A172 (cell line): ENCODE measurements at places on chromosomes 4 and X. TPM values are rescaled to one million over a fixed set of nuclear protein-coding genes. Genes with fewer than 3 reads are reported as not detected.

EMCN gene
- total RNA-seq, result not detected in 2 replicates

DAPP1 gene
- total RNA-seq, result not detected in 2 replicates

CPZ gene
- total RNA-seq, result 3.1 TPM in 2 replicates

PPP4R3C gene
- total RNA-seq, result not detected in 2 replicates

GRCh38 chrX:21616386-21616785 is 41.7 kb downstream of the KLHL34 start:
- no peak for DNase-seq

- DNase-seq, result no peak
Observed at GRCh38 chr4:172845281-172845680, 323.3 kb upstream of the GALNT7 start.

DNA sequence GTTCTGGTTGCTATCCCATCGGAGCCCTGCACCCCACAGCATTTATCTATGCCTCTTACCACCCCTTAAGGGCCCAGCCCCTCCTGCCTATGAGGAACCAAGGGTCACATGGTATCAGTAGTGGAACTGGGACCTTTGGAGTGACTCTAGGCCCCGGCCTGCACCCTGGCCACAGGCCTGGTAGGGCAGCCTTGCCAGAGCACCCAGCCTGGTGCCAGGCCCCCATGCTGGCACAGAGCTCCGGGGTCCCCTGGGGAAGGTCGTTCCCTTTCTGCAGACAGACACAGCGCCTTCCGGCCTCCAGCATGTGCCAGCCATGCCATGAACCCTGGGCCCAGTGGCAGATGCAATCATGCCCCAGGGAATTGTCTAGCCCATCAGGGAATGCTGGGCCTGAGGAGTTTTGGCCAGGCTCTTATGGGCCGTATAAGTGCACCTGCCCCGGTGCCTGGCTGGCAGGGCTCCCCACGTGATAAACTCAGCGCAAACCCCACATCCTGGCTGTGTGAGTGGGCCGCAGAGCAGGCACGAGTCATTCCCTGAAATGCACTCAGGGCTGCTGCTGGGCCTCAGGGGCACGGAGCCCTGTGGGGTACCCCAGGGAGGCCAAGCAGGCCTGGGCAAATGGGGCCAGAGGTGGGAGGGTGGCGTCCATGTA is 19.8 kb upstream of the ADD1 start:
- no peak for DNase-seq

- DNase-seq, result no peak
Observed at GRCh38 chrX:140064993-140065392, 99.7 kb upstream of the CXorf66 start.

GRCh38 chr4:186728631-186729271 is 5.1 kb upstream of the FAT1 start:
- no peak for DNase-seq

GRCh38 chrX:44507292-44507691 is 35.4 kb downstream of the FUNDC1 start:
- DNase-seq, result no peak

DNA sequence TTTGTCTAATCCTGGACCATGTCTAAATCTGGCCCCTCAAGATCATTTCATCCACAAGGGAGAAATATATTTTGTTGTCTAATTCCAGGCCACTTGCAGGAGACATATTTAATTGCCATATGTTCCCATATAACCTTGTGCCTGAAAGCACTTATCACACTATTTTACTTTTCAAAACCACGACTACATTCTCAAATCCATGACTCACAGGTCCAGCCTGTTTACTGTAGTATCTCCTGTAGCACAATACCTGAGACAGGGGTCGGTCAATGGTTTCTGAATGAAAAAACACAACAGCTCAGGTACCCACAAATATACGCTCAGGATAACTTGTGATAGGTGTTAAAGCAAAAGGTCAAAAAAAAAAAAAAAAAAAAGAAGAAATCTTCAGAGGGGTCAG is 60.9 kb downstream of the SEC24D start:
- peak; percentile 30 for DNase-seq

DNA sequence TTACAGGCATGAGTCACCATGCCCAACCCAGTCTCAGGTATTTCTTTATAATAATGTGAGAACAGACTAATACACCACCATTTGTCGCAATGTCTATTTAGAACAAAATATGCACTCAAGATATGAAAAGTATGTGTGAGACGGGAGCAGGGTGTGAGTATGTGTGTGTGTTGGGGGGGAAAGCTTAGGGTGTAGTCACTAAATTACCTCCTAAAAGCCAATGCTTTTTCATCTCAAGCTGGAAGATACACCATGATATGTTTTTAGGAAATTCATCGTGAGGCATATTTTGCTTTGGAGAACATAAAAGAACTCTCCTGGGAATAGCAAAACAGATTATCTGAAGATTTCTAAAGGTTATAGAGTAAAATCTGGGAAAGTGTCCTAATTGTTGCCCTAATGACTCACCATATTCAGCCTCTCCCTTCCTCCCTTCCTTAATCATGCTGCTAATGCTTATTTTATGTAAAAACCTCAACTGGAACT is 262.7 kb downstream of the PDHA2 start:
- DNase-seq, result peak; percentile 36

GRCh38 chr4:96455045-96455720 is 615.3 kb downstream of the PDHA2 start:
- no peak for DNase-seq

- DNase-seq, result no peak
Observed at GRCh38 chr4:95004912-95005311, 247.2 kb downstream of the BMPR1B start.

GRCh38 chrX:15529165-15529564 is 28.6 kb downstream of the BMX start:
- DNase-seq, result no peak

- DNase-seq, result peak; percentile 41
Observed at GRCh38 chr4:98601708-98602107, 56.7 kb downstream of the TSPAN5 start.
